Skeletal muscle cell (primary cell): ENCODE measurements at places on chromosomes 1 and 21.

DNA sequence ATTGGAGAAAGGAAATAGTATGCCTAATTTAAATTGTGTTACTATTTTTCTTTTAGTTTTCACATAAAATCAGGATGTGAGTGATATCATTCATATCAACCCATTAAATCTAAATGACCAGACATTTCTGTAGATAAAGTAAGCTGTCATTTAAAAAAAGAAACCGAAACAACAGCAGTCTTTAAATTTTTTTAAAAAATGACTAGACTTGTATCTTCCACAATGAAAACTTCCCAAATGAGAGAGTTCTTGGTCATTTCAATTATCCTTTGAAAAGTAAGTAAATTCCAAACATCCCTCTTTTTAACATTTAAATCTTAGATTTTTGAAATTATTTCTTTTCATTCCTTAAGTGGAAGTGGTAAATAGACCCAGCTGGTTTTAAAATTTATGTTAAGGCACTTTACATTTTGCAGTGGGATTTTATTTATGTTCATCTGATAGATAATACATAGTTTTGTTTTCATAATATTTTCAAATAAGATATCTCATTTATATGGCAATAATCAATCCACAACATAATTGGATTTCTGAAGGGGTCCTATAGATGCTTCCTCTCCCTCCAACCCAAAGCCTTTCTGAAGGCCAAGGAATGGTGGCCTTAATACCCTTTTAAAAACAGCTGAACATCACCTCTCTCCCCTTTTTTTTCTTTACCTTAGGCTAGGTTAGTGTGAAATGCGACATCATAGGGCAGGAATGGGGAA lies 3.1 kb downstream of the FOXD3 start:
- DNase-seq: no peak

DNA sequence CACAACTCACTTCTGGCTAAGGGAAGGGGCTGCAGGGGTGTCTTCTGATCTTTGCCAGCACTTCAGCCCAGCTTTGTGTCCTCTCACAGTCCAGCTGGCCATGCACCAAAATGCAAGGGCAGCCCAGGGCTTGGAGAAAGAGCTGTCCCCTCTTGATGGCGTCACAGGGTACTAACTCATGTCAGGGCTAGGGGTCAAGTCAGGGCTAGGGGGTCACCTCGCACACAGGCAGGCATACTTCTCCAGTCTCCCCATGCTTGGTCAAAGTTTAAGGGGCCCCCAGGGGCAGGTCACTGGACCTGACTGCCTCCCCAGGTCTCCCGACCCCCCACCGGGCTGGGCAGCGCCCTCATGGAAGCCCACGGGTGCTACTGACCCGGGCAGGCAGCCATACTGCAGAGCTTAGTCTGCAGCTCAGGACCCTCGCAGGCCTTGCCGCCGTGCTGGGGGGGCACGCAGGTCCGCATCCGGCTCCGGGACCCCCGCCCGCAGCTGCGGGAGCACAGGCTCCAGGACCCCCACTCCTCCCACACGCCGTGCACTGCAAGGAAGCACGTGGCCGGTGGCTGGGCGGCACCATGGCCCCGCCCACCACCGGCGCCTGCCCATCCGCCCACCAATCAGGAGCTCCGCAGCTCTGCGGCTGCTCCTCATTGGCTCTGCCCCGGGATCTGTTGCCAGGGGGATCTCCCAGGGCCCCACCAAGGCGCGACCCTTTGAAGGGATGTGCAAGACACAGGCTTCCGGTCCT lies 21.5 kb downstream of the ADGRB2 start:
- DNase-seq: no peak

DNA sequence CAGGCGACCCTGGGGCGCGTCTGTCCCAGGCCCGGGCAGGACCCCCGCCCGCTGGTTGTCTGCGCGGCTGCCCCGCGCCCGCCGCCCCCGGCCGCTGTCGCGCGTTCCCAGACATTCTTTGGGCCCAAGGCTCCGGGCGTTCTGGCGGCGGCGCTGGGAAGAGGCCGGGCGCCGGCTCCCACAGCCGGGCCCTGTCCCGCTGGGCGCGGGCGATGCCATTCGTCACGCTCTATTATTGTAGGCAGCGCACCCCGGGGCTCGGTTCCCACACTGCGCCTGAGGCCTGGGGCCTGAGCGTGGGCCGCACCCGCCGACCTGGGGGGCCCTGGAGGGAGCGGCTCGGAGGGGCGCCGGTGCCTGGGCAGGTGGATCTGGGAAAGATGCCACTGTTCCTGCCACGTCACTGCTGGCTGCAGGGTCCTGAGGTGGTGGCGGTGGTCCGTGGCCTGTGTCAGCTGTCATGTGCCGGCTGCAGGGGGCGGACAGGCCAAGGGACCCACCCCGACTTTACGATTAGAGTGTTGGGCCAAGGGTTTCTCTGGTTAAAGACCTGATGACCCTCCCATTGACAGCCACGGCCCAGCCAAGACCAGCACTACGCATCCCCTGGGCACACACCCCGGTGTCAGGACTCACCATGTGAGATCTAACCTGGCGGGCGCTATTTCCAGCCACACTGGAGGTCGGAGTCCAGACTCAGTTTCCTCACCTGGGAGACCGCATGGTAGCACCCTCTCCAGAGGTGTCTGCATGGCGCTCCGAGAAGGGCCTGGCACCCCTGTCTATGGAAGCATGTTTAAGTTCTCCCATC lies 55.1 kb upstream of the ADARB1 start:
- no peak for DNase-seq

DNA sequence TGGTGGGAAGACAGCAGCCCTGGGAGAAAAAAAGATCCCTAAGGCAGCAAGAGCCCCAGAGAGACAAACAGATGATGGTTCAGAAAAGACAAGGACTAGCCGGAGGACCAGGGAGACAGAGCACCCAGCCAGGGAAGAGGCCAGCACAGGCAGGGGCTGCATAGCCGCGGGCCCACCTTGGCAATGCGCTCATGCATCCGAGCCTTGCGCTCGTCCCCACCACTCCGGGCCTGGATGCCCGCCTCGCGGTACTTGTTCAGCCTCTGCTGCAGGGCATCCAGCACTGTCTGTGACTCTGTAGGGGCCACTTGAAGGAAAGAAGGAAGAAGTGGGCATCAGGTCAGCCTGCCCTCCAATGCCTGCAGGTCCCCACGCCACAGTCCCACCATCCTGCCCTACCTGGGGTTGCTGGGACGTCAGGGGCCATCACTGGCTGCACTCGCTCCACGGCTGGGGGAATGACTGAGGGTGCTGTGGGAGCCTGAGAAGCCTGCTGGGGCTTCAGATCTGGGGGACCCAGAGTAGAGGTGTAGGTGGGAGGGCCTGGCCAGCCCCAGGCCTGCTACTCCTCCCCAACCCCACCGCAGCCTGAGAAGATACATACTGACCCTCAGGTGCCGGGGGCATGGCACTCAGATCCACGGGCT lies 7.0 kb downstream of the CC2D1B start:
- no peak for DNase-seq

GRCh38 chr1:178581351-178582303 lies 68.7 kb downstream of the TEX35 start:
- DNase-seq: no peak

GRCh38 chr1:186802388-186802787 lies 26.4 kb upstream of the PLA2G4A start:
- no peak for DNase-seq

DNA sequence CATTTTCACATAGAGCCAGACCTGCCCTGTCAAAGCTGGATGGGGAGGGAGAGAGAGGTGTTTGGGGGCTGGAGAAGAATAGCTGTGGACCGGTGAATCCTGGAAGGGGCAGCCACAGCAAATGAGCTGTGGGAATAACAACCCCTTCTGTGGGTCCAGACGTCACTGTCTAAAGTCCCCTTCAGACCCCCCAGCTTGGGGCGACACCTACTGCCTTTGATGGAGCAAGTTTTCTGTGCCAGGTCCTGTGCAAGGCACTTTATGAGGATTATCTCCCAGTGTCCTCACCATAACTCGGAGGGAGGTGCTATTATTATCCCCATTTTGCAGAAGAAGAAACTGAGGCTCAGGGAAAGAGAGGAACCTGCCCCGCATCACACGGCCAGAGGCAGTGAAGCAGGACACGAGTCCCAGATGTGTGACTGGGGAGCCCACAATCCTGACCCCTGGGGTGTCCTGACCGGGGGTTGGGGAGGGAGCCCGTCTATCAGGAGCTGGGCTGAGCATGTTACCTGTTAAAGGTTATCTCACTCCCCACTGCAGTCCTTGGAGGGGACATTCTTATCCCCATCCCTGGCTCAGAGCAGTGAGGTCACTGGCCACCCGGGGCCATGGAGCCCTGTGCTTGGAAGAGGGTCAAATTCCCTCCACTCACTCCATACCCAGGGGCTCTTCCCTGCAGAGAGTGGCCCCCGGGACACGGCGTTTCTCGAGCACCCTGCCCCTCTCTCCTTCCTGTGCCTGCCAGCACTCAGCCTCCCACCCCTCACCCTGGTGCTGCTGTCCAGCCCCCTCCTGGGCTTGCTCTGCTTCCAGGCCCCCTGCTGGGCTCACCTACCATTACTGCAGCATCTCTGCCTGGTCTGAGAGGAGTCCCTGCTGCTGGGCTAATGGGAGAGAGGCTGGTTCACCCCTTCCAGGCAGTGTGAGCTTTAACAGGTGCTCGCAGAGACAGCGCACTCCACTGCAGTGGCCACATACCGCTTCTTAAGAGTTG lies 132.9 kb downstream of the PTPRU start:
- no peak for DNase-seq

- no peak for DNase-seq
Observed at GRCh38 chr1:159218649-159219636, 14.3 kb downstream of the ACKR1 start.

DNA sequence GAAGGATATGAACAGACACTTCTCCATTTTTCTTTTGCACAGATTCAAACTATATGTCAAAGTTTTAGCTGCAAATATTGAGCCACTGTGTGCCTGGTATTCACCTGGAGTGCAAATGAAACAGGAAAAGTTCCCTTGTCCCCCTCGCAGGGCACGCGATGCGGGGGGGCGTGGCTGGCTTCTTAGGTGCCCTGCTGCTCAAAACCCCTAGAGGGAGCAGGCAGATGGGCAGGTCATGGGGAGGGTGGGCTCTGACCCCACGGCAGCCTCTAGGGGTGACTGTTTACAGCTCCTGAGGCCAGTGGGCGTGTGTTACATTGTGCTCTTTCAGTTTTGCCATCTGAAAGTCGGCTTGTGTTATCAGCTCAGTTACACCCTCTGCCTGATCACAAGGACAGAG lies 931.2 kb upstream of the B3GALT2 start:
- no peak for DNase-seq

DNA sequence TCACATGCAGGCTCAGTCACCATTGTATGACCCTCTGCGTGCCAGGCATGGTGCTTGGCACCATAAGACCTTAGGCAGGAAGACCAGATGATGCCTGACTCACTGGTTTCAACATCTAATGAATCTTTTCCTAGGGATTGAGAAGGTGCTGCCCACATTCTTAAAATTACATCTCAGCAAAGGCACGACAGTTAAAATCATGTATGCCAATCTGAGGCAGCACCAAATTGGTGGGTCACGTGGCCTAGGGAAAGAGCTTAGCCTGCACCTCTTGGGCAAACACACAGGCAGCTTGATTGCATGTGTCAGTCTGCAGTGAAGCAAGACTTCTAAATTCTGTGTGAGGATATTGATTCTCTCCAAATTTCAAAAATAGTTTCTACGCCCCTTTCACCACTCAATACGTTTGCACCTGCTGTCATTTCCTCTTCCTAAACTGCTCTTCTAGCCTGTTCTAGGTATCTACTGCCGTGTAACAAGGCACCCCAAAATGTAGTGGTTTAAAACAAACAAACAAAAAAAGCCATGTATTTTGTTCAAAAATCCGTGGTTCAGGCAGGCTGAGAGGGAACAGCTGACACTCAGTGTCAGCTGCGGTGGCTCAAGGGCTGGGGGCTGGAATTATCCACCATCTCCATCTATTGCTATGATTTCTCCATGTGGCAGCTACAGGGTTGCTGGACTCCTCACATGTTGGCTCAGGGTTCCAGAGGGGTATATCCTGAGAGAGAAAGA lies 160.2 kb upstream of the FGGY start:
- DNase-seq: no peak
